ENCODE measurements at places on chromosomes 5 and 9.

DNA sequence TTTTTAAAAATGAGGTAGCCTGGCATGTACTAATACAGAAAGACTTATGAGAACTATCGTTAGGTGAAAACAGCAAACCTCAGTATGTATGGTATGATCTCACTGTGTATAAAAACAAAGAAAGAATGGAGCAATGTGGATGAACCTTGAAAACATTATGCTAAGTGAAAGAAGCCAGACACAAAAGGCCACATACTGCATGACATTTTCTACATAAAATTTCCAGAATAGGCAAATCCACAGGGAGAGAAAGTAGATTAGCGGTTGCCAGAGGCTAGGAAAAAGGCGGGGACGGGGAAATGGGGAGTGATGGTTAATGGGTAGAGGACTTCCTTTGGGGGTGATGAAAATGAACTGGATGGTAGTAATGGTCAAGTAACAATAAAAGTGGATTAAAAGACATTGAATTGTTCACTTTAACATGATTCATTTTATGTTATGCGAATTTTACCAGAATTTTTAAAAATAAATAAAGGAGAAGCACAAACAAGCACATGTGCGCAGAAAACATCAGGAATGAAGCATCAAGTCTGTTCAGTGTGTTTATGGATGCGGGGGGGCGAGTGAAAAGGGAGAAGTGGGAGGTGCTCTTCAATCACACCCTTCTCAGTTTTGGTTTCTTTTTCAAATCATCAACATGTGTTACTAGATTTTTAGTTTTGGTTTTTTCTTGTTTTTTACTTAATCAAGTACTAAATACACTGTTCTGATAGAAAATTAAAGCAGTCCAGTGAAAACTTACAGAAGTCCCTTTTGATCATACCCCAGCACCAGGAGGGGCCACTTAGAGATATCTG lies 16.3 kb downstream of the ROR2 start:
- DNase-seq, result no peak

GRCh38 chr5:155954701-155955445 lies 372.1 kb upstream of the SGCD start:
- DNase-seq, result no peak

DNA sequence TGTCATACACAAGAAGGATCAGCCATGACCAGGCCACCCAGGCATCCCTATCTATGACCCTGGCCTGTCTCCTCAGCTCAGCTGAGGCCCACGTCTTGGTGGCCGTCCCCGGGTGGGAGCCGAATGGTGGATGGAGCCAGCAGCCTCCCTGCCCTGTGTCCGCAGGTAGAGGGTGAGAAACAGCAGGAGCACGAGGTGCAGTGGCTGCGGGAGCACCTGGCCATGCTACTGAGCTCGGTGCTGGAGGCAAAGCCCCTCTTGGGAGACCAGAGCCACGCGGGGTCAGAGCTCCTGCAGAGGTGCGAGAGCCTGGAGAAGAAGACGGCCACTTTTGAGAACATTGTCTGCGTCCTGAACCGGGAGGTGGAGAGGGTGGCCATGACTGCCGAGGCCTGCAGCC lies 24.5 kb downstream of the FBXW5 start:
- no peak for DNase-seq

GRCh38 chr9:117492476-117492875 lies 77.6 kb upstream of the ASTN2 start:
- no peak for DNase-seq

- DNase-seq, result peak; percentile 39
Measured at GRCh38 chr5:172106511-172107356, 81.3 kb downstream of the STK10 start.

DNA sequence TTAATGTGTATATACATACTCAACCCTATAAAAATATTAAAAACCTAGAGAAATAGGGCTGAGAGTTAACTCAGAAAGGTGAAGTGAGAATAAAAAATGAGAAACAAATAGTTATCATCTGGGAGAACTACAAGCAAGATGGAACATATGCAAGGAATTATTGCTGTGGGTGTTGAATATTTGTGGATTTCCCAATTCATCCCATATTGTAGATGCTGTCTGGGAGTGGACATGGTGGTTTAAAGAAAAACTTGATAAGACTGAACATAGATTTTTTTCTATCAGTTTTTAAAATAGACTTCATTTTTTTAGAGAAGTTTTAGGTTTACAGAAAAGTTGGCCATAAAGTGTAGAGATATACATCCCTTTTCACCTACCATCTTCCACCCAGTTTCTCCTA lies 263.5 kb downstream of the SPATA31D1 start:
- no peak for DNase-seq

DNA sequence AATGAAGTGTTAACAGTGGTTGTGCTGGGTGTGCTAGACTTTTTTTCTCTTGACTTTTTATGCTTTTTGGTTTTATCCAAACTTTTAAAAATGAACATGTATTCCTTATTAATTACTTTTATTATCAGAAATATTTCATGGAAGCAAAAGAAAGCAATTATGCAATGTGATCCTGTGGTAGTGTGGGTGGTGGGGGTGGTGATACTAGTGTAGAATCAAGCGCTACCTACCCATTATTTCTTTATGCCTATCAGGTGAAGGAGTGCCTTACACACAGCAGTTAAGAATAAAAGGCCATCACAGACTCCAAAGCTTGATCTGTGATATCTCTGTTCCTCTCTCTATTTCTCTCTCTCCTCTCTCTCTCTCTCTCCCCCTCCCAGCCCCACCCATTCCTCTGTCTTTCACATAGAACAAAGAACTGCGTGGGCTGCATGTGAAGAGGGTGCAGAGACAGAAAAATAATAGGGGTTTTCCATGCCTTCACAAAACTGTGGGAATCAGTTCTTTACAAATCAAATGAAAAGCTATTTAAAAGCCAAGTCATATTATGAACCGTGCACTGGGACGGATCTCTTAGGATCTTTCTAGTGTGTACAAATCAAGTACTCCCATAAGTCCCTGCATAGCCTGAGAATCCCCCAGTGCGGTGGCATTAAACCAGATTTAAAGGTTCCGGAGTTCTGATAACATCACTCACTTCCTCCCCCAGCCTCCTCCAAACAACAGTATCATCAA lies 351.2 kb downstream of the RAB3C start:
- DNase-seq, result peak; percentile 24

- DNase-seq, result no peak
Measured at GRCh38 chr5:73214996-73215395, 42.0 kb downstream of the TMEM174 start.

- DNase-seq, result no peak
Measured at GRCh38 chr5:164207646-164208045, 702.2 kb downstream of the MAT2B start.

GRCh38 chr9:112921549-112921948 lies 30.9 kb upstream of the SLC46A2 start:
- no peak for DNase-seq

All from thymus (tissue), 14 donors.